ENCODE measurements at places on chromosomes 16 and 17.
A peak's percentile ranks its signal among the peaks of the same experiment; 100 is the strongest.

DNA sequence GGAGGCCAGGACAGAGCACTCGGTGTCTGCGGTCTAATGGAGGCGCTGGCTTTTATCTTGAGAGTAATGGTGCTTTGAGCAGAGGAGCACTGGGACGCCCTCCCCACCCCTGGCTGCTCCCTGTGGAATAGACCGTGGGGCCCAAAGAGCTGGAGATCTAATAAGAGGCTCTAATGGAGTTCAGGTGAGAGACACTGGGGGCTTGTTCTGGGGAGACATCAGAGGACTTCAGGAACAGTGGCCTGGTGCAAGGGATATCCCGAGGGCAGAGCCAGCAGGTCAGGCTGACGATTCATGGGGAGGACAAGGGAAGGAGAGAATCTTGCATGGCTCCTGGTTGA lies 9.5 kb upstream of the KRT19 start:
- DNase-seq = no peak

- no peak for DNase-seq
Observed at GRCh38 chr17:75241996-75242460, 19.4 kb downstream of the GGA3 start.

DNA sequence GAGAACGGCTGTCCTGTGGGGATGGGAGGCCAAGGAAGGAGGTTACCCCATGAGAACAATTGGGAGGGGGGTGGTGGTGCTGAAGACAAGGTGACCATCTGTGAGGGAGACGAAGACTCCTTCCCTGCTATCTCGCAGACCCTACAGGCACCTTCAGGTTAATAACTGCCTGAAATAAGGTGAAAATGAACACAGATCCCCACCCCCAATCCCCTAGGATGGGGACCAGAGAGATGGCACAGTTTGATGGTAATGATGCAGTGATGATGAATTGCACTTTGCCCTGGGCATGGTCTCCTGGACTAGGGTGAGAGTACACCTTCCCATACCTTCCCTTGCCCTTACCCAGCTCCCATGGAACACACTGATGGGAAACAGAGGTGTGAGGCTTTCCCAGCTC lies 1.4 kb upstream of the NAE1 start:
- no peak for DNase-seq

GRCh38 chr17:56142325-56142724 lies 10.9 kb upstream of the ANKFN1 start:
- DNase-seq = no peak

DNA sequence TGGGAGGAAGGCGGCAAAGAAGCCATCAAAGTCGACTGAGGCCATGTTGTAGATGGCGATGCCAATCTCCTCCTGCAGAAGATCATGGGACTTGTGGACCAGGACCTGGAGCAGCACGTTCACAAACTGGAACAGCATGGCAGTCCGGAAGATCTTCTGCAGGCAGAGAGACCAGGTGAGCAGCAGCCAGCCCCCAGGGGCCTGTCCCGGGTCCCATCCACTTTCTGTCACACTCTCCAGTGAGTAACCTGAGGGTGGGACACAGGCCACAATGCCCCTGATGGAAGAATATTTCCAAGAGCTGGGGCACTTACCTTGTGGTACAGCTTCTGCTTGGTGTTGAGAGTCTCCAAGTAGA lies 38.0 kb upstream of the GSG1L start:
- DNase-seq = no peak

DNA sequence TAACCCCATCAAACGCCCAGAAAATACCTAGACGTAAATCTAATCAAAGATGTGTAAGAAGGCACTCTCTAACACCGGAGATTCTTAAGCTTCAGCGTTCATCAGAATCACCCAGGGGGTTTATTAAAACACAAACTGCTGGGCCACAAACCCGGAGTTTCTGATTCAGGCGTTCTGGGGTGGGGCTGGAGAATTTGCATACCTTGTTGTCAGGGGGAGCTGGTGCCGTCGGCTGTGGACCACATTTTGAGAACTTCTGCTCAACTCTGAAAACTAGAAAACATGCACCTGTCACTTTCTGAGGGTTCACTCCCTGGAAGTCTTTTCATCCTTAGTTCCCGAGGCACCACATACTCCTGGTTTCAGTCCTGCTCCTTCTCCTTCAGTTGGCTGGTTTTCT lies 48.6 kb upstream of the WSCD1 start:
- no peak for DNase-seq

GRCh38 chr17:78993981-78994671 lies 14.4 kb upstream of the LGALS3BP start:
- DNase-seq = no peak

DNA sequence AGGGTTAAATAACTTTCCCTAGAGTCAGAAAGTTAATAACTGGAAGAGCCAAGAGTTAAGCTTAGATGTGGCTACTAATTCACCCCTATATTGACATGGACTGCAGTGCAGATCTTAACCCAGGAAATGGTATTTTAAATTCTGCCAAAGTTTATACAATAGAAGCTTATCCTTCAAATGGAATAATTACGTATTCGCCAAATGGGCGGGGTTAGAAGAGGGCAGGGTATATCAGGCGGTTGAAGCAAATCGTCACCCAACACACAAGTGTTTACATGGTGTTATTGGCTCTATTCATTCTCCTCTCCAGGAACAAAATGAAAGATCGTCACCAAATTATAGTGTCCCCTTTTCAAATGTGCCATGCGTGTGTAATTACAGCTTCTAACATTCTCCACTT lies 182.7 kb downstream of the PRKCB start:
- no peak for DNase-seq

GRCh38 chr16:54633943-54634362 lies 296.7 kb upstream of the IRX5 start:
- DNase-seq = peak; percentile 70

DNA sequence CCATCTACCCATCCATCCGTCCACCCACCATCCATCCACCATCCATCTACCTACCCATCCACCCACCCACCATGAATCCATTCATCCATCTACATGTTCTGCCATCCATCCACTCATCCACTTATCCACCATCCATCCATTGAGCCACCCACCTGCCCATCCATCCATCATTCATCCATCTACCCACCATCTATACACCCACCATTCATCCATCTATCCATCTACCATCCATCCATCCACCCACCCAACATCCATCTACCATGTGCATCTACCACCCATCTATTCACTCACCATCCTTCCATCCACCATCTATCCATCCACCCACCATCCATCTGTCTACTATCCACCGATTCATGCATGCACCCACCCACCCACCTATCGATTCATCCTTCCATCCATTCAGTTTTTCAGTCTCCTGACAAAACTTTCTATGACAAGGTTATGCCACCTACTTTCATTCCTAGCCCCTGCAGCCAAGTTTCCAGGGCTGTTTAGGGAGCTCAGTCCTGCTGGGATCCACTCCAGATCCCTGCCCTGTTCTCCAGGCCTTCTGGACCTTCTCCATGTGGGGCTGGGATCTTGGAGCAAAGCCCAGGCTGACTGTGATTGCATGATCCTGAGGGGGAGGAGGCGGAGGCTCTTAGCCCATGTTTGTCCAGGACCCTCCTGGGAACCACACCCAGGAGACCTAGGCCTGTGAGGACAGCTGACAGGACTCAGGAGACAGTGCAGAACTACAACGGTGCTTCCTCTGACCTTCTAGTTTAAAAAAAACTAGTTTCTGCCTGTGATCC lies 27.4 kb downstream of the BCO1 start:
- no peak for DNase-seq

GRCh38 chr16:27399969-27400368 lies 2.0 kb upstream of the IL21R start:
- no peak for DNase-seq

- no peak for DNase-seq
Observed at GRCh38 chr17:77129568-77130301, 11.0 kb upstream of the SEC14L1 start.

DNA sequence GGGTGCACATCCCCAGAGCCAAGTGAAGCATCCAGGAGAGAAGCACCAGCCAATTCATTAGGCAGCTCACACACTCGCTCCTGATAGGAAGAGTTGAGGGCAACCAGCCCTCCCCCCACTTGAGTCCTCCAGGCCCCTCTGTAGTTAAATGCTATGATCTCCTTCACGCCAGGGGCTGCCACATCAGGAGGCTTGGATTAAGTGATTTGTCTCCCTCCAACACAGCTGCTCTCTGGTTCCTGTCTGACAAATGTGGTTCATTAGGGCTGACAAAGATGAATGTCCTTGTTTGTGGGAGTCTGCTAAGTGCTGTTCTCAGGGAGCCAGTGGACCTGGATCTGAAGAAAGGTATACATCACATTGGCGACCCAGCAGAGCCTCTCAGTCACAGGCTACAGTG lies 94.5 kb upstream of the WSCD1 start:
- DNase-seq = no peak

- DNase-seq = peak; percentile 73
Observed at GRCh38 chr17:49851387-49852291, 3.8 kb upstream of the TAC4 start.

GRCh38 chr17:69858460-69858859 lies 216.6 kb upstream of the KCNJ16 start:
- no peak for DNase-seq

- no peak for DNase-seq
Observed at GRCh38 chr17:38961413-38961812, 5.8 kb downstream of the FBXO47 start.

DNA sequence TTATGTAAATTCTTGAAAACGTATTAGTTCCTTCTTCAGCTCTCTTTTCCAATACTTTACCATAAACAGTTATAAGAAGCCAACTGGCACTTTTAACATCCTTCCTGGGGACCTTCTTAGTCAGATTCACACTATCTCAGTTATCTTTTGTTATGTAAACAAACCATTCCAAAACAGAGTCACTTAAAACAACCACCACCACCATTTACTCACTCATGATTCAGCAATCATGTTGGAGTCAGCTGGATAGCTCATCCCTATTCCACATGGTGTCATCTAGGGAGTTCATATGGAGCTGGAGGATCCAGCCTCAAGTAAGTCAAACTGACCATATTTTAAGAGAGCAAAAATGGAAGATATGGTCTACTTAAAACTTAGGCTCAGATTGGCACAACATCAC lies 240.3 kb upstream of the IRX3 start:
- no peak for DNase-seq

GRCh38 chr17:61299517-61300513 lies 99.8 kb upstream of the TBX2 start:
- no peak for DNase-seq

- DNase-seq = no peak
Observed at GRCh38 chr17:74444406-74444805, 12.5 kb downstream of the GPRC5C start.

DNA sequence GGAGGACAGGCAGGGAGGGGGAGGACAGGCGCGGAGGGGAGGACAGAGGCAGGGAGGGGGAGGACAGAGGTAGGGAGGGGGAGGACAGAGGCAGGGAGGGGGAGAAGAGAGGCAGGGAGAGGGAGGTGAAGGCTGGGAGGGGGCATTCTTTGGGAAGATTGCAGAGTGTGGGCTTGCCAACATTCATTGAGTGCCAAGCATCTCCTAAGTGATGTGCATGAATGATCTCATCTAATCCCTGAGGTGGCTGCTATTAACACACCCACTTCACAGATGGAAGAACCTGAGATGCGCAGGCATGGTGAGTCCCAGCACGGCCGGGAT lies 58.3 kb downstream of the NT5M start:
- no peak for DNase-seq

GRCh38 chr17:2081564-2081963 lies 26.7 kb downstream of the HIC1 start:
- DNase-seq = no peak

DNA sequence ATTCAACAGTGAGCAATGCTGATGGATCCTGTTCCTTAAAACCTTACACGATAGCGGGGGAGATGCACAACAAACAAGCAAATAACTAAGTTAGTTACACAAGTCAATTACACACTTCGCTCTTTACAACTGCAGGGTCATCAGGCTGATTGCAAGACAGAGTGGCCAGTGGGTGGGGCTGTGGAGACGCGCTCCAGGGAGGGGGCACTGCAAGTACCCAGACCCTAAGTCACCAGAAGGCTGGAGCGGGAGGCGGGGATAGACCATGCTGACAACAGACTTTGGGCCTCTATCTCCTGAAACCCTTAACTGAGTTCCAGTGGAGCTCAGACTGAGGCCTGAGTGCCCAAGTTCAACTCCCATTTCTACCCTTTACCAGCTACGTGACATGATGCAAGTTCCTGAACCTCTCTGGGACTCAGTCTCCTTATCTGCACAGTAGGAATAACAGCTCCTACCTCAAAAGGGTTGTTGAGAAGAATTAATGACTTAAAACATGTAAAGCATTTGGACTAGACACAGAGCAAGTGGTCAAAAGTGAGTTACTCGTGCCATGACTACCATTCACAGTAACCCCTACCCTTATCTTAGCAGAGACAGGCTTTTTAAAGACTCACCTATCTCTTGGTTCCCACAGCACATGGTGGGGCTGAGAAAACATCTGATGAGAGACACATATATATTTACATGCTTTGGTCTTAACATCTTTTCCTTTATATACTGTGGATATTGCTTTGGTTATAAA lies 10.4 kb downstream of the CPPED1 start:
- DNase-seq = no peak

- no peak for DNase-seq
Observed at GRCh38 chr17:57082441-57082840, 2.6 kb upstream of the AKAP1 start.

DNA sequence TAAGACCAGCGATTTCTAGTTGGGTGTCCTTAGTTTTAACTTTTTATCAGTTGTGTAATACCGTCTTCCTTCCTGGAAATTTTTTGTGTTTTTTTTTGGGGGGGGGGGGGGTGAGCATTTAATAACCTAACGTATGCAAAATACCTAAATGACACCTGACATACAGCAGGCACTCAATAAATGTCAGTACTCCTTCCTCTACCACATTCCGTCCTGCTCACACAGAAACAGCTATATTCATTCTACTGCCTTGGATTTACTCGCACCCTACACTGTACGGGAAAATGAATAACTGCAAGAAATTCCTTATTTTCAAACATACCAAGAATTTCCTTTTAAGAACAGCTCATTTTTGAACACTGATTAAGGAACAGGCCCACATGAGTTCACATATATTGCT lies 5.3 kb downstream of the XYLT1 start:
- DNase-seq = no peak

GRCh38 chr17:8966926-8967325 lies 1.4 kb upstream of the PIK3R5 start:
- no peak for DNase-seq

- no peak for DNase-seq
Observed at GRCh38 chr16:66841366-66841765, 2.8 kb upstream of the CA7 start.

GRCh38 chr17:1591474-1592090 lies 29.0 kb upstream of the PITPNA start:
- DNase-seq = no peak

GRCh38 chr16:26050472-26050871 lies 358.7 kb downstream of the HS3ST4 start:
- no peak for DNase-seq

- no peak for DNase-seq
Observed at GRCh38 chr17:31492880-31493655, 101.6 kb downstream of the RAB11FIP4 start.

- DNase-seq = no peak
Observed at GRCh38 chr16:25177831-25178688, 38.7 kb upstream of the AQP8 start.

GRCh38 chr17:78956254-78956653 lies 23.5 kb downstream of the LGALS3BP start:
- no peak for DNase-seq
